Amniotic epithelial cell (primary cell): ENCODE measurements at places on chromosomes 16 and 17.

- DNase-seq: no peak
These were observed 31.6 kb downstream of the IFT140 start for GRCh38 chr16:1580256-1580655.

- peak; percentile 56 for DNase-seq
These were observed 28.6 kb downstream of the SLC38A8 start for GRCh38 chr16:84013787-84014569.

DNA sequence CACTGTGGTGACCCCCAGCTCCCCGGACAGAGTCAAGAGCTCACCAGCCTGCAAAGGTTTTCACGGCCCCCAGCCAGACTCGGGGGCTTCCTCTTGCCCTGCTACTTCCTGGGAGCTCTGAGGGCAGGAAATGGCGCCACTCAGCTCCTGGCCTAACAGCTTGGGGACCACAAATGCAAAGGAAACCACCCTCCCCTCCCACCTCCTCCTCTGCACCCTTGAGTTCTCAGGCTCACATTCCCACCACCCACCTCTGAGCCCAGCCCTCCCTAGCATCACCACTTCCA is 375 bp upstream of the SPN start:
- DNase-seq: no peak

DNA sequence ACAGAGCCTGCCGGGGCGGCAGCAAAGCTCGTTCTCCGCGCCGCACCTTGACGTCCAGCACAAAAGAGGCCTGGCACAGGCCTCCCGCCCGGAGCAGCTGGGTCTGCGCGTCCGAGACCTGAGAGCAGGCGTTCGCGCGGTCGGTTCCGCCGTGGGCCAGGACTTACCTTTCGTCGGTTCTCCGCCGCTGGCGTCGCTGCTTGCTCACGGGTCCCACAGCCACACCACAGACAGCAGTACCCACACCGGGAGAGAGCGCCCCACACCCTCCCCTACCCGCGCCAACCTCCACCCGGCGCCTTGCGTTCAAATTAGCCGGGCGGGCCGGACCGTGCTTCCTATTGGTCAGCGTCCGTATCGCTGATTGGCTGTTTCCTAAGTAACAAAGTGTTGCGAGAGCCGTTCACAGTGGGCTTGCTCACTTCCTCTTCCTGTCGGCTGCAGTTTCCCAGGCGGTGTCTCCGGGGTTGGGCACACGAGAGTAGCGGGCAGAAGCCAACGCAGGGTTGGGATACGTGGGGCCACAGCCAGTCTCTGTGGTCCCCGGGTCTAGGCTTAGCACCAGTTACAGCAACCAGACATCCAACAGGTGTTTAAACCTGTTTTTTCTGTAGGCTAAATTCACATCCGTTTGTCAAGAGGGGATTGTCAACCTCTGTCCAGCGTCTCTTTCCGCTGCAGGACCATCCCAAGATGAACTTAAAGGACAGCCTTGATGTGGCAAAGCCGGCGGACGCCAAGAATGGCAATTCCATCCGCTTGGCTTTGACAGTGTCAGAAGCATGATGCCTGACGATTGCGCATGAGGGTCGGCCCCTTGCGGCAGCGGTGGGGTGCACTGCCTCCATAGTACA is at the start of gene KIF18B:
TSS of gene KIF18B (minus strand) at position 313 of the 854 bp plus-strand sequence. CDS start 11,429 bp downstream, outside the sequence.
- peak; percentile 93 for DNase-seq

DNA sequence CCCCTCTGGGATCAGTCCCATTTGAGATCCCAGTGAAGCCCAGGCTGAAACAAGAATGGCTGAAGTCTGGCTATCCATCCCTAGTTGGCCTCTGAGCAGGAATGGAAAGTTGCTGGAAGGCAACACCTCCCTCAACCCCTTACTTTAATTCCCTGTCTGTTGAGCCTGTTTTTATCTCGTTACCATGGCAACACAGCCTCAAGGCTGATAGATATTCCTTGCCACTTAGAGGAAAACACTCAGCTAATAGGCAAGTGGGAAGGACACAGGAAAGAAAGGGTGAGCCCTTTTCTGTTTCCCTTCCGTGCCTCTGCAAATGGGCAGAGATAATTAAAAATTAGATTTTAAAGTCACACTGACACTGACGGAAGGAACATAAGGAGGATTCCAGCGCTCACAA is 75.5 kb upstream of the CLEC3A start:
- peak; percentile 72 for DNase-seq

DNA sequence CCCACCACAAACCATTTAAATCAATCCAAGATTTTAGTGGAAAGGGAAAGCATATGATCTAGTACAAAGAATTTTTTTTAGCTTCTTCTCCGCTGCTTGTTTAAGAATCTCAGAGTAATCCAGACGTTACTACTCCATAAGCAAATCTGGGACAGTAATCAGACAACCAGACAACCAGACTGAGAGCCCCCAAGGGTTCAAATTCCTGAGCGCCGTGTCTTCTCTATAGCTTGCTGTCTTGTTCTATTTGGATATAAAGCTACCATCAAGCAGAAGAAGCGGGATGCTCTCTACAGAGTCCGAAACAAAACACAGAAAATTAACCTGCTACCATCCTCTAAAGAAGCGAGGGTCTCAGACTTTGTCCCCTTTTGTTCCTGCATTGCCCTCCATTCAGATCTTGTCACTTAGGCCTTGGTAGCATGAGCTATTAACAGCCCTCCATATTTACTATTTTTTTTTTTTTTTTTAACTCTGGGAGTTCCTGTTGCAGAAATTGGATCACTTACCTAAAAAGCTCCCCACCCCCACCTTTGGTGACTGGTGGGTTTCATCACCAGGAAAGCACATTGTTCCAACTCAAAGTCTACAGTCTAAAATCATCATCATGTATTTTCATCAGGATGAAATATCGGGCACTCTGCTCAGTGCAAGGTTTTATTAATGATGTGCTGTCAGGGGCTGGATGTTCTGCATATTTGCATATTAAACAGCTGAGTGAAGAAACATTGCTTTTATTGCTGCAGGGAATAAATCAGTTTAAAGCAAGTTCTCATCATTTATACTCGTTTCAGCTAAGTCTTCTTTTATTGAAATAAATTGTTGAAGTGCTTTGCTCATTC is 576.7 kb downstream of the WWOX start:
- DNase-seq: peak; percentile 4

- peak; percentile 90 for DNase-seq
These were observed 231.4 kb downstream of the IRX3 start for GRCh38 chr16:54055191-54055590.

GRCh38 chr17:63120406-63120805 is 154.4 kb downstream of the TANC2 start:
- DNase-seq: peak; percentile 66

DNA sequence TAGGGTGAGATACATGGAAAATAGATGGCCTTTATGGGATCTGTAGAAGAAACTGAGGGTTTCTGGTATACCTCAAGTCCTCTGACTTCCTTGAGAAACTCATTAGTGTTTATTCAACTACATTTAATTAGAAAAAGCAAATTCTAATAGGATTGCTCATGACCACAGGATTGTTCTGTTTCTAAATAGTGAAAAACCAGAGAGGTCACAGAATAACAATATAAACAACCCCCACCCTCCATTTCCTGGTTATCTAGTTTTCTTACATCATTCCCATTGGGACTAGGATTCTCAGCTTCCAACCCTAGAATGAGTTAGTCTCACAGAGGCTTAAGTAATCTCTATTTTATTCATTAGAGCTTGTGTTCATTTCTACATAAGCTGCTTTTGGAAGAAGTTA is 30.0 kb downstream of the SF3B3 start:
- peak; percentile 93 for DNase-seq

DNA sequence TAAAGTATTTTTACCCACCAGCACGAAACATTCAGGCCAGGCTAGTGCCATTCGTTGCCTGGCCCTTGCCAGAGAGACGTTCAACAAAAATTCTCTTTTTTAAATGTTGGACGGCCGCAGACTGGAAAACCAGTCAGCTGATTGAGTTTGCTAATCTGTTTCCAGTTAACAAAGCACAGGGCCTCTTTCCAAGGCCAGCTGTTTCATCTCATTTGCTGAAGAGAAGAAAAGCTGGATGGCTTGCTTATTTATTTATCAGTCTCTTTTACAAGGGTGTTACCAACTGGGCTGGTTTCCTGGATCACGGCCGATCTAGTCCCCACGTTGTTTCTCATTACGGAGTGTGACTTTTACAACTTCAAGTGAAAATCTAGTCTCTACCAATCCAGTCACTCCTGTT is 418.7 kb upstream of the DYNLRB2 start:
- DNase-seq: peak; percentile 42

DNA sequence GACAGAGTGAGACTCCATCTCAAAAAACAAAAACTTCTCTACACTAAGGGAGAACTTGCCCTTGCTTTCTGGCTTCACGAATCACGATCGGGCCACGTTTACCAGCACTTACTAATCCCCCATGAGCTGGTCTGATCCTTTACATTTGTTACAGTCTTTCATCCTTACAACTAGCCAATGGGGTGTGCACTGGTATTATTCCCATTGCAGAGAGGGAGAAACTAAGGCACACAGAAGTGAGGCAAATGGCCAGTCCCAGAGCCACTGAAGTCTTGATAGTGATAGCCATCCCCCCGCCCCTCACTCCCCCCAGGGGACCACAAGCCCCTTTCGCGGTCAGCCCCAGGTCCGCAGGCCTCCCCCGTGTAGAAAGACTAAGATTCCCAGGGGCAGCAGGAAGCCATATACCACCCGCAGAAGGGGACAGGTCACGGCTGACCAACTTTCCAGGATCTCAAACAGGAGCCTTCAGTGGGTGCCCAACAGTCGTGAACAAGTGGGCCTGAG is 868 bp downstream of the NATD1 start:
- no peak for DNase-seq

GRCh38 chr16:2795395-2796143 is 2.7 kb upstream of the PRSS41 start:
- DNase-seq: no peak

- DNase-seq: no peak
These were observed 7.5 kb downstream of the DNASE1L2 start for GRCh38 chr16:2243781-2244180.

GRCh38 chr16:57945740-57946138 is 25.2 kb downstream of the CNGB1 start:
- peak; percentile 54 for DNase-seq

DNA sequence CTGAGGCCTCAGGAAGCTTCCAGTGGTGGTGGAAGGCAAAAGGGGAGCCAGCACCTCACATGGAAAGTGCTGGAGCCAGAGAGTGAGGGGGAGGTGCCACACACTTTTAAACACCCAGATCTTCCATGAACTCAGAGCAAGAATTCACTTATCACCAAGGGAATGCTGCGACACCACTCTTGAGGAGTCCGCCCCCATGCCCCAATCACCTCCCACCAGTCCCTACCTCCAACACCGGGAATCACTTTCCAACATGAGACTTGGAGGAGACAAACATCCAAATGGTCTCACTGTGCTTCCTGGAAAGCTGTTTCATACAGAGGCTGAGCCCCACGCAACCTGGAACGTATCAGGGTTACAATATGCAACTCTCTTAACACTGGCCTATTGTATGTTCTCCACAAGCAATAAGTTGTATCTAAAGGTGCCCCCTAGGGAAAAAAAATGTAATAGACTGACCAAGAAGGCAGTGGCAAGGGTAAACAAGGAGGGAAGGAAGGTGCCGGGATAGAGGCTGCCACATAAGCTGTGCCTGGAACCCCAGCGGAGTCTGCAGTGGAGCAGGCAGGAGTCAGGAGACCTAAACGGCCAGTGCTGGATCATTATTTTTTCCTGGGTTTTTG is 106.7 kb upstream of the FOXF1 start:
- peak; percentile 43 for DNase-seq

- no peak for DNase-seq
These were observed 1.9 kb downstream of the ENDOV start for GRCh38 chr17:80416940-80417293.

DNA sequence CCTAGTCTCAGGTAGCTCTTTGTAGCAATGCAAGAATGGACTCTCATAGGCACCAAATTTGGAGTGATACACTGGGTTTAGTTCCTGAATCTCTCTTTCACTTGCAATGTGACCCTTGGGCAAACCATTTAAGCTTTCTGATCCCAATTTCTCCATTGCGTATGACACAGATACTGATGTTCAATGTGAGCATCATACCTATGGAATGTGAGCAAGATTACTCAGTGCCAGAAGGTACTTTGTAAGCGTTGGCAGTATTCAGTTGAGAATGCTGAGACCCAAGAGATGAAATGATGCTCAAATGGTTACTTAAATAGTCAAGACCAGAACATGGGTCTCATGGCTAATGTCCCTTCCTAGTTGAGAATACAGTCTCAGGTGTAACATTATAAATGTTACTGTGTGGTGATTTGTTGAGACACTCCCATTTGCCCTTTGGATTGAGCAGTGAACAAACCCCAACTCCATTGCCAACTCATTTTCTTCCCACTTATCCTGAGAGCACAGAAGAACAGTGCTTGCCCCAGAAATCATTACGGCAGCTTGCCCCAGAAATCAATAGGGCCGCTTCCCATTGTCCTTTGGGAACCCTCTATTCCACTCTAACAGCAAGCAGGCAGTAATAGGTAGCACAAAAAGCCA is 134.1 kb downstream of the SOX9 start:
- no peak for DNase-seq

DNA sequence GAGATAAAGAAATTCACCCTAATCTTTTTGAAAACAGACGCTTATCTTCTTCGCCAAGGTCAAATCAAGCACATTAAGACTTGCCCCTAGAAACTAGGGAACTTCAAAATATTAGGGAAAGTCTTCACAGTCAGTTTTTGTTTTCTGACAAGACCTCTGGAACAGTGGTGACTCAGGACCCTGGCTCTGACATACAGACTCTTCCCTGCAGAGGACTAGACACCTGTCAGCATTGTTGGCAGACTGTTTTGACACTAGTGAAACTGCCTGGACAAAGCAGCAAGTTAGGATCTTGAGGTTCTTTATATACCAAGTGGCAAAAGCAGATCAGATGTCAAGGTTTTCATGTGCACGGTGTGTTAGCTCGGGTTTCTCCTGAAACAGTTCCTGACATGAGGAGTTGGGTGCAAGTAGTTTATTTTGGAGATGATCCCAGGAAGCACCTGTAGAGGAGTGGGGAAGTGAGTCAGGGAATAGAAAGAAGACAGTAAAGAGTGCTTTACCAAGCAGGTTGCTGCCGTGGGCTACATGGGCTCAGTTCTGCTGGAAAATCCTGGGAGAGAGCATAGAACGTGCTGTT is 182.0 kb upstream of the IRX5 start:
- DNase-seq: no peak

DNA sequence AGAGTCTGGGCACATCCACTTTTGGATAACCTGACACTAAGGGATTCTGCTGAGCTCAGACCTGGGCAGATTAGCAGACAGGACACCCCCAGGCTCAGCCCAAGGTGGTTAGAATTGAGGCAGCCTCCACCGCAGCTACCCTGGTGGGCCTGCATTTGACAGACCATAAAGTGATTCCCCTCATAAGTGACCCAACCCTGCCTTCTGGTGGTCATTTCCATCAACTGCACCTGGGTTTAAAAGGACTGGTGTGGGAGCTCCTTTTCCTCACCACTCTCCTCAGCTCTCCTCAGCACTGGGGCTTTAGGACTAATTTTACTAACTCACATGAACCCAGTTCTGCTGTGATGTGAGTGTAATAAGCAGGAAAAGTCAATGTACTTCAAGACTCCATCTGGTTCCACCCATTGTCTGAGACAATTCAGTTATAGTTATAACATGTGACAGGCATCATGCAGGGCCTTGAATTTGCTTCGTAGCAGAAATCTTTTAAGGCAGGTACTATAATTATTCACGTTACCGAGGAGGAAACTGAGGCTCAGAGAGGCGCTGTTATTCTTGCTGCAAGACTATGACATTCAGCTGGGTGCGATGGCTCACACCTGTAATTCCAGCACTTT is 42.5 kb downstream of the MYH3 start:
- DNase-seq: peak; percentile 45
